MM.1S (cell line): ENCODE measurements at places on chromosomes 6 and 20.

- H3K4me3 ChIP-seq: peak overlapping the region; percentile 57; the same call in 1 of the 2 replicates
- no peaks in the 10 kb centered on the region for H3K27me3 ChIP-seq
- no peaks in the 10 kb centered on the region for H3K4me1 ChIP-seq
- H3K36me3 ChIP-seq: no peaks in the 10 kb centered on the region
Observed at GRCh38 chr6:84772428-84773132, 8.2 kb upstream of the TBX18 start.

DNA sequence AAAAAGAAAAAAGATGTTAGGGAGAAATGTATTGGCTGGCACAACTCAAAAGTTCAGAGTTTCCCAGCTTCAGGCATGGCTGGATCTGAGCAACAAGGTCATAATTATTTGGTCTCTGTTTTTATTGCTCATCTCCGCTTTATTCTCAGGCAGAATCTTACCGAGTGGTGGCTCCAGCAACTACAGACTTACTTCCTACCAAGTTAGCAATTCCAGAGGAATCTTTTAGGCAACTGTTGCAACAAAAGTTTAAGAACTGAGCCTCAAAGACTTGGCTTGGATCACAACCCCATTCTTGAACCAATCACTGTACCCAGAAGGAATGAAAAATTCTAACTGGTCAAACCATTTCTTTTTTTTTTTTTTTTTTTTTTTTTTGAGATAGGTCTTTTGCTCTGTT is 35.5 kb upstream of the NCOA3 start:
- H3K27ac ChIP-seq: no peak overlapping the region
- DNase-seq: no peak
- H3K27me3 ChIP-seq: no peaks in the 10 kb centered on the region
- H3K4me1 ChIP-seq: peaks cover 22% of the 10 kb centered on the region

DNA sequence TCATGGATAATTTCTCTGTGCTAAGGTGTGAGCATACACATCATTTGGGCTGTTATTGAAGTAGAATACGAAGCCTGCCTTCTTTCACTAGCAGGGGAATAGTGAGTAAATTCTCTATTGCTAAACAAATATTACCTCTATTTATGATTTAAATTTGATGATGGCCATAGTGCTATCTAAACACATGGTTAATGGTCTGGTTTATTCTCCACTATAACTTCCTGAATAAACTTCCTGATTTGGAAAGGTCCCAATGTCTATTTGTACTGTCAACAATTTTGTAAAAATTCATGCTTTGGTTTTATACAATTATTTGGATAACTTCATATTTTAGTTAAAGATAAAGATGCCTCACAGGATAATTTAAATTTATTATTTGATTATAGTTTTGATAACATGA is 400.8 kb downstream of the ARHGAP18 start:
- no peaks in the 10 kb centered on the region for H3K36me3 ChIP-seq
- no peaks in the 10 kb centered on the region for H3K4me1 ChIP-seq
- no peaks in the 10 kb centered on the region for H3K27me3 ChIP-seq
- no peak for DNase-seq

- no peak overlapping the region for H3K4me3 ChIP-seq
- H3K27ac ChIP-seq: no peak overlapping the region
- no peaks in the 10 kb centered on the region for H3K27me3 ChIP-seq
- no peaks in the 10 kb centered on the region for H3K36me3 ChIP-seq
Observed at GRCh38 chr6:72987301-72987700, 238.0 kb downstream of the KHDC1L start.

- no peaks in the 10 kb centered on the region for H3K36me3 ChIP-seq
- H3K27ac ChIP-seq: no peak overlapping the region
- H3K4me3 ChIP-seq: no peak overlapping the region
- DNase-seq: no peak
- no peaks in the 10 kb centered on the region for H3K4me1 ChIP-seq
- H3K27me3 ChIP-seq: no peaks in the 10 kb centered on the region
Observed at GRCh38 chr20:32474967-32475811, 109.9 kb downstream of the NOL4L start.

GRCh38 chr6:11381801-11382513 is 149.5 kb upstream of the NEDD9 start:
- H3K27ac ChIP-seq: peak overlapping the region; percentile 90
- peak; percentile 88 for DNase-seq
- no peaks in the 10 kb centered on the region for H3K27me3 ChIP-seq
- no peaks in the 10 kb centered on the region for H3K36me3 ChIP-seq

DNA sequence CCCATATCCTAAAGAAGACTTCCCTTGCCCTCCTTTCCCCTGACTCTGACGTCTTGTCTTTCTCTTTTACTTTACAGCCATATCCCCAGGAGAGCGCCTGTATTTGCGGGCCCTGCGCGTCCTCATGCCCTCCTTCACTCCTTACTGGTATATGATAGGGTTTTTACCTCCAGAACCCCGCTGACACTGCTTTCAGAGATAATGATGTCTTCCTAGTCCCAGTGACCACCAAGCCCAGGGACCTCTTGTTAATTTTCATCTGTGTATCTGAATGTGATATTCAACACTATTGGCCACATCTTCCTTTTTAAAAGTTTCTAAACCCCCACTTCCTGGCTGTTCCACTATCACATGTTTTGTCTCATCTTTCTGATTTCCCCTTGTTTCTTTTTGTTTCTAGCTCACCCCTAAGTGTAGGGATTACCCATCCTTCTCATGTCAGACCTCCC is 102.0 kb downstream of the HIVEP1 start:
- H3K27ac ChIP-seq: no peak overlapping the region
- no peaks in the 10 kb centered on the region for H3K27me3 ChIP-seq
- no peaks in the 10 kb centered on the region for H3K36me3 ChIP-seq
- DNase-seq: no peak
- H3K4me3 ChIP-seq: no peak overlapping the region

GRCh38 chr20:34468951-34469350 is 47.3 kb upstream of the DYNLRB1 start:
- no peak for DNase-seq
- no peak overlapping the region for H3K4me3 ChIP-seq
- H3K27me3 ChIP-seq: no peaks in the 10 kb centered on the region
- no peak overlapping the region; the same call in 1 of the 2 replicates for H3K27ac ChIP-seq

DNA sequence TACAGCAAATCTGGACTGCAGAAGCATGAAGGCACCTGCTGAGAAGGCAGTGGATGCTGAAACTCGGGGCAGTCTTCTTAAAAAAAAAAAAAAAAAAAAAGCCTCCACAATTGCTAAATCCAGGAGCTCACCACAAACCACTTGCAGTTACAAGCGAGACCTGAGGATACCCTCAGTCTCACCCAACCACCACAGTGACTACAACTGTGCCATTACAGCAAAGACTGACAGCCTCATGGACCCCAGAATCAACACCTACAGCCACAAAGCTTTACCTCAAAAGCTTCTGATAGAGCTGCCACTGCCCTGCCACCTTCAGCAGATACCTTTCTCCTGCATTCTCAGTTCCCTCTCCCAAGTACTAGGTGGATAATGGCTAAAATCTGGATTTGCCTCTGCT is 9.0 kb downstream of the COL21A1 start:
- no peak for DNase-seq
- no peak overlapping the region for H3K4me3 ChIP-seq
- H3K27me3 ChIP-seq: no peaks in the 10 kb centered on the region
- H3K27ac ChIP-seq: no peak overlapping the region

DNA sequence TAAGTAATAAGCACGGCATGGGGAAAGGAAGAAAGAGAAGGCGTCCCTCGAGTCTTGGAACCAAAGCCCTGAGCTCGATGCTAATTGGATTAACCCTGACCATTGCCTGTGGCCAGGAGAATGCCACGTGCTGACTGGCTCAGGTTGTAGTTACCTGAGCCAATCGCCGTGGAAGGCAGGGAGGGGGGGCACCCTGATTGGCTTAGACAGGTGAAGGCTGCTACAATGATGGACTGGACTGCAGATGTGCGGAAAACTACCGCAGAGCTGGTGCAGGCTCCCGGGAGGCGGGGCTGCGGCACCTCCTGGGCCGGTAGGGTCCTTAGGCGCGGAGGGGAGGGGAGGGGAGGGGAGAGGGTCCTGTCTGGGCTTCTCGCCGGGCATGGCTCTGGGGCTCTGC is 121.3 kb downstream of the TFAP2C start:
- H3K27ac ChIP-seq: no peak overlapping the region
- no peak for DNase-seq
- no peaks in the 10 kb centered on the region for H3K36me3 ChIP-seq
- no peaks in the 10 kb centered on the region for H3K4me1 ChIP-seq
